ENCODE measurements at places on chromosomes 2 and 18. TPM values are rescaled to one million over a fixed set of nuclear protein-coding genes. Genes with fewer than 3 reads are reported as not detected.

DNA sequence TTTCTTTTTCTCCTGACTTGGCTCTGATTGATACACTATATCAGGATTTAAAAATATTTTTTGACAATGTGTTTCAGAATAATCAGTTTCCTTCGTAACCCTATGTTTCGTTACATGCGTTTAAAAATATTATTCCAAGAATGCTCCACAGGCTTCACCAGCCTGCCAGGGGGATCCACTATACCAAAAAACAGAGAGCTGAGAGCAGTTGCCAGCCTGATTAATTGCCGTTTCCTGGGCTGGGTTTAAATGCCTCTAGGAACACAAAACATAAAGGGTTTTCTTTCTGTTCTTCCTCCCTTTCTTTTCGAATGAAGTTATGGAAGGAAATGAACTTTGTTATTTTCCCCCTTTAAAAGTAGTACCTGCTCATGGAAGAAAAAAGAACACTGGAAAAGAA is 47.9 kb downstream of the LRRFIP1 start:
- DNase-seq, result no peak
- H3K4me3 ChIP-seq, result no peak overlapping the region
- H3K27ac ChIP-seq, result peak overlapping the region; percentile 89

DNA sequence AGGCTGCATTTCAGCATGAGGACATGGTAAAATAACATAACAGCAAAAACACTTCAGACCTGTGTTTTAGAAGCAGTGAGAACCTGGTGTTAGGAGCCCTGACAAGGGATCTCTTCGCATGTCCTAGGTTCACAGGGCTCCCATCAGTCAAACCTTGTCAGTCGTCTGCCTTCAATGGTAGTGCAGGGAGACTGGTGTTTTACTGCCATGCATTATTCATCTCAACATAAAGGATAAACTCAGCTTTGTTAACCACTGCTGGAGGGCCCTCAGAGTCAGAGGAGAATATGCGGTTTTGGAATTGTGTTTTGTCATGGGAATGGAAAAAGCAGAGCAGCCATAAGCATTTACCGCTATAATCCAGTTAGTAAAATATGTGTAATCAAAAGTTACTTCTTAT is 275.9 kb upstream of the GCFC2 start:
- no peaks in the 10 kb centered on the region for H3K4me1 ChIP-seq
- H3K4me3 ChIP-seq, result no peak overlapping the region
- DNase-seq, result no peak
- H3K27ac ChIP-seq, result no peak overlapping the region
- H3K36me3 ChIP-seq, result no peaks in the 10 kb centered on the region
- H3K27me3 ChIP-seq, result no peaks in the 10 kb centered on the region

Gene RNU2-63P
- not detected for total RNA-seq

DNA sequence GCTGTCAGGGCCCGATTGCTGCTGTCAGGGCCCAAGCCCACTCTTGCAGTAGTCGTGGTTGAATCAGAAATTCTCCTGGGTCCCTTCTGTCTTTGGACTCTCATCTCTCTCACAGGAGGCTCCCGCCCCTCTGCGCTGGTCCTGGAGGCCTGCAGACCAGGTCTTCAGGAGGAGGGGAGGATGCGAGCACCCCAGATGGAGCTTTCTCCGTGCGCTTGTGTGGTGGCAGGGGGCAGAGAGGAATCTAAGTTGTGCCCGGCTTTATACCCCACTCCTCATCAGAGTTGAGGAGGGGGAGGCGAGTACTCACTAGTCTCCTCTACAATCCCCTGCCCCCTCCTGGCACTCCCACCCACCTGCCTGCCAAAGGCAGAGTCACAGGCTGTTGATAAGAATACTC is 10.4 kb downstream of the EN1 start:
- no peak overlapping the region for H3K27ac ChIP-seq
- peaks cover 11% of the 10 kb centered on the region for H3K4me1 ChIP-seq
- no peaks in the 10 kb centered on the region for H3K36me3 ChIP-seq
- no peak for DNase-seq

Gene ARHGAP25
- 1.8 TPM for total RNA-seq

- no peak overlapping the region for H3K27ac ChIP-seq
- peaks cover 2% of the 10 kb centered on the region for H3K4me1 ChIP-seq
- peaks cover 2% of the 10 kb centered on the region for H3K36me3 ChIP-seq
Observed at GRCh38 chr2:238102865-238103264, 2.7 kb downstream of the ESPNL start.

Gene MAP2
- 18.2 TPM for total RNA-seq

DNA sequence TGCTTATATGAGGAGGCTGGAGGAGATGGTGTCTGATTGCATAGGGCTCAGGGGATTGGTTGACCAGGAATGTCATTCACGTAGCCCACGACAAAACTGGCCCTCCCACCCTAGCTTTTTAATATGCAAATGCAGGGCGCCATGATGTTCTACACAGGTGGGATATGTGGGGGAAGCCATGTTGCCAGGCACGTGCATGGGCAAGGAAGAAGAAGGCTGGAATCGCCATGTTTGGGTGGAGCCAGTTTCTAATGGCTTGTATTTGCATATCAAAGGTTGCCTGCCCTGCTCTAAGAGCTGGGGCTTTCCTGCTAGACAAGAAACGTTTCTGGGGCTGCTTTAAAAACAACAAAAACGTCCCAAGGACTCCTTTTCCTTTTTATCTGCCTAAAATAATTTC is 26.5 kb upstream of the LINC00305 start:
- no peak overlapping the region for H3K27ac ChIP-seq
- peaks cover 3% of the 10 kb centered on the region for H3K4me1 ChIP-seq
- H3K4me3 ChIP-seq, result no peak overlapping the region
- no peak for DNase-seq
- no peaks in the 10 kb centered on the region for H3K27me3 ChIP-seq
- H3K36me3 ChIP-seq, result peaks cover 2% of the 10 kb centered on the region

Gene ALPI
- not detected for total RNA-seq

Gene CTNNA2
- 10.2 TPM for total RNA-seq

- peaks cover 15% of the 10 kb centered on the region for H3K4me1 ChIP-seq
- H3K36me3 ChIP-seq, result no peaks in the 10 kb centered on the region
- no peak overlapping the region for H3K27ac ChIP-seq
- no peaks in the 10 kb centered on the region for H3K27me3 ChIP-seq
- H3K4me3 ChIP-seq, result no peak overlapping the region
- no peak for DNase-seq
Observed at GRCh38 chr2:57890464-57890863, 156.1 kb upstream of the VRK2 start.

- peaks cover 38% of the 10 kb centered on the region for H3K27me3 ChIP-seq
- no peaks in the 10 kb centered on the region for H3K36me3 ChIP-seq
- no peak overlapping the region for H3K27ac ChIP-seq
- no peak overlapping the region for H3K4me3 ChIP-seq
Observed at GRCh38 chr2:199606193-199606780, 148.5 kb upstream of the SATB2 start.

Gene NEB
- 1.6 TPM for total RNA-seq

DNA sequence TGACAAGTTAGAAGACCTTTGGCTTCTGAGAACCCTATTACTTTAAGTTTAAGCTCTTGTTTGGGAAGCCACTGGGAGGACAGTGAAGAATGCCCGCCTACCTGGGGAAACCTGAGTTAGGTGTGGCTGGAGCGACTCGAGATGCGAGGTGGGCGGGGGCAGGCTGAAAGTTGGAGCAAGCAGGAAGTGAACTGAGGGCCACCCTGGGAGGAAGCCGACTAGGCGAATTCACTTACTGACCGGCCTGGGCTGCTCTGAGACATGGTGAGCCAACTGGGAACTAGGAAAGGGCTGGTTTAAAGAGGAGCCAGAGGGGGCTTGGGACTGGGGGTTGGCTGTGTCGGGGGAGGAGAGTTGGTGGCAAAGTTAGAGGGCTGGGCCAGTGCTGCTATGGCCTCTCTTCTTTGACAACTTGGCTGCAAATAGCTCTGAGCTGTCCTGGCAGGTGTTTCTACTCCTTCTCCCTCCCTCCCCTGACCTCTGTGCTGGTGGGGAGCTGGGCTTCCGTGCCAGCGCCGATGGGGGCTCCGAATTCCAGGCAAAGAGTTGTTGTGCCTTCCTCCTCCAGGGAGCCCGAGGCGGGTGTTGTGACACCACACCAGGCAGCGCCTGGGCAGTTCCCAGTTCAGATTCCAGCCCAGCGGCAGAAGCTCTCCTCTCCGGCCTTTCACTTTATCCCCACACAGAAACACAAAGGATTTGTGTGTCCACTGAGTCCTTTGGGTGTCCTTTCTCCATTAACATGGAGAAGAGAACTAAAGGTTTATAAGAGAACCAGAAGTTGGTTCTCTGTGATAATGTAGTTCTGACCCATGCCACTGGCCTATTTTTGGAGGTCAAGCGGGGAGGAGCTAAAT is at the start of gene VAMP8:
Gene VAMP8, plus strand, starts transcription at position 201 of the 857 bp plus-strand sequence. Its CDS starts 61 bp downstream, at position 262.
- peak within 1 kb of the TSS; percentile 86 for H3K4me3 ChIP-seq
- no peak for DNase-seq
- no peaks in the 10 kb centered on the region for H3K27me3 ChIP-seq

Gene PKDCC
- 335 TPM for total RNA-seq

GRCh38 chr2:45404807-45405297 is 206.2 kb downstream of the SRBD1 start:
- no peak overlapping the region for H3K4me3 ChIP-seq
- H3K4me1 ChIP-seq, result peaks cover 12% of the 10 kb centered on the region
- no peak for DNase-seq
- H3K36me3 ChIP-seq, result no peaks in the 10 kb centered on the region

DNA sequence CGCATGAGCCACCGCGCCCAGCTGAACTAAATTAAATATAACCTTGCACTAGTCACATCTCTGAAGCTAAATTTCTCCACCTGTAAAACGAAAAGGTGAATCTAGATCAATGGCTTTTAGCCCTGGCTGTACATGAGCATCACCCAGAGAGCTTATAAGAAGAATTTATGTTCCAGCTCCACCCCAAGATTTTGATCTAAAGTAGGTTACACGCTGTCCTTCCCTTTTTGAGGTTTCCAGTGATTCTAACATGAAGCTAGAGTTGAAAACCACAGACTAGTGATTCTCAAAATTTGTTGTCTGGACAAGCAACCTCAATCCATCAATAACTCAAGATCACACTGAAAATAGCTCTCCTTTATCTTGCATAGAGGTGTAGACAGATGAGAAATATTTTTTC is 208.8 kb upstream of the CRIM1 start:
- H3K27me3 ChIP-seq, result no peaks in the 10 kb centered on the region
- H3K27ac ChIP-seq, result no peak overlapping the region
- H3K36me3 ChIP-seq, result no peaks in the 10 kb centered on the region
- no peaks in the 10 kb centered on the region for H3K4me1 ChIP-seq

DNA sequence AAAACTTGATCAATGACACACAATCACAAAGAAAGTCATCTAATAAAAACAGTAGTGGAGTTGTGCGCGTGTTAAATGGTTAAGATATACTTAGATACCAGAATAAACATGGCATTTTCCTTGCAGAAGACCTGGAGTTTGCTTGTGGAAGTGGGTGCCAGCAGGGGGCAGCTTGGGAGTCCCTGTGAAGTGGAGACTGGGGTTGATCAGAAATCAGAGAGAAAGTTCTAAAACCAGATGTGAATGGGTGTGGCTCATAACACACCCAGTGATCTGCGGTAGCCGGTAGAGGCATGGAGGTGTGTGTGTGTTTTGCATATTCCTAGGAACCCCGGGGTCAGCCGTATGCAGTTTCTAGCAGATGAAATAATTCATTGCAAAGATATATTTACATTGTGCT is 300.1 kb upstream of the TRIB2 start:
- H3K27me3 ChIP-seq, result no peaks in the 10 kb centered on the region
- H3K27ac ChIP-seq, result no peak overlapping the region
- no peak overlapping the region for H3K4me3 ChIP-seq
- no peaks in the 10 kb centered on the region for H3K36me3 ChIP-seq
- no peak for DNase-seq

GRCh38 chr18:12468445-12468844 is 60.7 kb downstream of the PRELID3A start:
- no peak overlapping the region for H3K4me3 ChIP-seq
- no peak overlapping the region for H3K27ac ChIP-seq
- H3K4me1 ChIP-seq, result no peaks in the 10 kb centered on the region
- H3K27me3 ChIP-seq, result no peaks in the 10 kb centered on the region

DNA sequence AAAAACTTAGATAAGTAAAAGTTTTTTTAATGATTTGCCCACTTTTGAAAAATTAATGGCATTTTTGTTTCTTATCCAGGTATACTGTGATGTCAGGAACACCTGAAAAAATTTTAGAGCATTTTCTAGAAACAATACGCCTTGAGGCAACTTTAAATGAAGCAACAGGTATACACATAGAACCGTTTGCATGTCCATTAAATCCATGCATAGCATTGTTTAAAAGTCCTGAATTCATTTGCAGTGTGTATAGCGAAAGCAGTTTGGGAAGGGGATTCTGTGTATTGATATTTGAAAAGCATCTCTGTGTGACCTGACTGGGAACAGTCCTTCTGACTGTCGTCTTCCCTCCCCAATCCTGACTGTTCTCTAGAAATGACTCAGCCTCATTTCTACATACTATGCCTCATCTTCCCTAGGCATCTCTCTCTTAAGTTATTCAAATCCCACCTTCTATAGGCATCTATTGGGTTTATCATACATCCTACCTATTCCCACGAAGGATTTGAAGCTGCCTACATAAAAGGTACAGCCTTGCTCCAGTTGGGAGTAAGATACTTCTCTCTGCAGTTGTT is 79.2 kb upstream of the MAP3K20 start:
- no peaks in the 10 kb centered on the region for H3K27me3 ChIP-seq
- H3K27ac ChIP-seq, result no peak overlapping the region
- H3K36me3 ChIP-seq, result peaks cover 12% of the 10 kb centered on the region
- H3K4me1 ChIP-seq, result peaks cover 19% of the 10 kb centered on the region
- no peak for DNase-seq
- H3K4me3 ChIP-seq, result no peak overlapping the region

DNA sequence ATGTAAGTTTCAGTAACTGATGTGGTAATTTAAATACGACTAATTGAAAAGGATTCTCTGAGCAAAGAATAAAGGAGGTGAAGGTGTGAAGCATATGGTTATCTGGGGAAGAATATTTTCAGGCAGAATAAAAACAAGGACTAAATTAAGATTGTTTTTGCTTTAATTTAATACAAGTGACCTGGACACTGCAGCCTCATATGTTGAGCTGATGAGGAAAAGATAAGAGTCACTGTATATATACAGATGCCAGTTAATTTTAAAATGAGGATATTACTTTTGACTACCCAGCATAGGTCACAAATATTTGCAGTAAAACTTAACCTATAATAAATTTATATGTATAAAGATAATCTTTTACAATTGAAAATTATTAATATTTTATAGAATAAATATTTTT is 47.8 kb upstream of the LRP1B start:
- no peaks in the 10 kb centered on the region for H3K36me3 ChIP-seq
- H3K4me3 ChIP-seq, result no peak overlapping the region
- no peak for DNase-seq
- H3K4me1 ChIP-seq, result peaks cover 4% of the 10 kb centered on the region

Gene C2orf72
- 11.1 TPM for total RNA-seq

DNA sequence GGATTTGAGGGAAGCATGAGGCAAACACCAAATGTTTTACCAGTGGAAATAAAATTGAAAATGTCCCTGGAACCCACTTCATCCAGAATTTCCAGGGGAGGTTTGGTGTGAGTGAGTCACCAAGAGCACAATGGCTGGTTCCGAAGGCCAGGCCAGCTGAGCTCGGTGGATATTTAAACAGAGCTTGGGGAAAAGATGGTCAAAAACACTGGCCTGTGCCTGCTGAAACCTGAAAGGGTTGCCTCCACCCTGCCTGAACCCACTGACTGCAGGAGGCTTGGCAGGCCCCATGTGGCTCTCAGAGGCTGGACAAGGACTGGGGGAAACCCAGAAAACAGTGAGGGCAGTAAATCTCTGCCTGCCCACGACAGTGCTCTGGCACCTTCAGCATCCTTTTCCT is 93.9 kb downstream of the TTC32 start:
- no peak for DNase-seq
- H3K27me3 ChIP-seq, result peaks cover 8% of the 10 kb centered on the region
- H3K27ac ChIP-seq, result no peak overlapping the region
- no peaks in the 10 kb centered on the region for H3K36me3 ChIP-seq
- H3K4me3 ChIP-seq, result no peak overlapping the region

Gene GPR39
- total RNA-seq, result 4.0 TPM

Data from progenitor cell of endocrine pancreas (in vitro differentiated cells).